Stimulated activated CD8-positive, alpha-beta memory T cell treated with anti-CD3 and anti-CD28 coated beads, Interleukin-15, amount 100 ng/mL, for 24 hours (primary cell): ENCODE measurements at places on chromosomes 6 and 20.

GRCh38 chr6:147429794-147430193, 78.7 kb upstream of the SAMD5 start:
- DNase-seq = no peak

DNA sequence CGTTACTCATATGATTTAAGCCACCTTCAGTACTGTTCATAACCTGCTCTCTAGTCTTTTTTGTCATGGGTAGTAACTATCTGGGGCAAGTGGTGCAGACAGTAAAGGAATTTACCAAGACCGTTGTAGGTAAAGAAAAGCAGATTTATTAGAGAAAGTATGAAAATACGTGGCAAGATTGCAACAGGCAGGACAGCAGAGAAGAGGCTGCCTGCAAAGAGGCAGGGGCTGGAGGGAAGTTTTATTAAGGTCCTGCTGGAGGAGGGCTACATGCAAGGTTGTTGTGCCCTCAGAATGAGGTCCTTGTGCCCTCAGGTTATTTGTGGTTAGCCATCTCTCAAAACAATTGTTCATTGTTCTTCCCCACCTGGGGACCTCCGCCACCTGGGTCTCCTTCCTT, 444.3 kb downstream of the BCKDHB start:
- no peak for DNase-seq

DNA sequence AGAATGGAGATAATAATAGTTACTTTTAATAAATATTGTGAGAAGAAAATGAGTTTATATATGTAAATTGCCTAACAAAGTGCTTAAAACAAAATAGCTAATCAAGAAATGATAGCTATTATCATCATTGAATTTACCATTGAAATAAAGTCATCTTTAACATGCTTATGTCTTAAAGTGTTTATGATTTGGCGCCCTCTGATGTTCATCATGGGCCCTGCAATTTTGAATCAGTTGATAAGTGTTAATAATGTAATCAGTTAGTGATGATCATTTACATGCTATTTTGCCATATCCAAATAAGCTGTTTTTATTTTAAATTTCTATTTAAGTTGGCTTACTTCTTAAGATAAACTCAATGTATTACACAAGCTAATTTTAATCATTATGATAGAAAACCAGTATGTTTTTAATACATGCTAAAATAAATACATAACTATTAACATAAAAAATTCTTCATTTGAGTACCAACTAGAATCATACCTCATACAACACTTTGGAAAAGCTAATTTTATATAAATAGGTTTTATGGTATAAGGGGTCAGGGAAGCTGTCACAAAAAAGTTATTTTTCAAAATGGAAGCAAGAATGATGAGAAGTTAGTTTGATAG, 39.2 kb upstream of the TPD52L1 start:
- no peak for DNase-seq

GRCh38 chr6:105431226-105431625, 28.3 kb upstream of the PREP start:
- DNase-seq = no peak

- no peak for DNase-seq
Observed at GRCh38 chr20:46009816-46010215, 1.1 kb downstream of the MMP9 start.

- DNase-seq = no peak
Observed at GRCh38 chr20:55978550-55978949, 26.8 kb downstream of the CBLN4 start.
